ENCODE measurements at places on chromosomes 16 and 17.

GRCh38 chr16:7792346-7792745 lies 459.7 kb downstream of the RBFOX1 start:
- no peak for DNase-seq

GRCh38 chr16:79082970-79083369 lies 517.6 kb downstream of the MAF start:
- no peak for DNase-seq

- DNase-seq: no peak
Measured at GRCh38 chr17:61701978-61702377, 111.0 kb upstream of the NACA2 start.

DNA sequence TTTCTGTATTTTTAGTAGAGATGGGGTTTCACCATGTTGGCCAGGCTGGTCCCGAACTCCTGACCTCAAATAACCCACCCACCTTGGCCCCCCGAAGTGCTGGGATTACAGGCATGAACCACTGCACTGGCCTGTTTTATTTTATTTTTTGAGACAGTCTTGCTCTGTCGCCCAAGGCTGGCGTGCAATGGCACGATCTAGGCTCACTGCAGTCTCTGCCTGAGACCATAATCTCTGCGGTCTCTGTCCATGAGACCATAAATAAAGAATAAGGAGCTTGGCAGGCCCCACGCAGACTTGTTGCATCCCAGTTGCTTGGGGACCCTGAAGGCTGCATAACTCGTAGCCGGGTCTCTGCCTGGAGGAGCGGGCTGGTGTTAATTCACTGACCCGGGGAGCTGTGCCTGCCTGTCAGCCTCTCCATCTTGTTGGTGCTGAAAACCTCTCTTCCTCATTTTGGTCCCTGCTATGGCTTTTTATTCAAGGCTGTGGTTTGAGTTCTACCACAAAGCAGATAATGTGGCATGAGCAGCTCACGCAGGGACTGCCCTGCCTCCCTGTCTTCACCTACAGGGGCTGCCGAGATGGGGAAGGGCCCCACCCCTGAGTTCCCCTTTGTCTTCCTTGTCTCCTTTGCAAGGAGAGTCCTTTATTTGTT lies 82.1 kb downstream of the MSI2 start:
- no peak for DNase-seq

DNA sequence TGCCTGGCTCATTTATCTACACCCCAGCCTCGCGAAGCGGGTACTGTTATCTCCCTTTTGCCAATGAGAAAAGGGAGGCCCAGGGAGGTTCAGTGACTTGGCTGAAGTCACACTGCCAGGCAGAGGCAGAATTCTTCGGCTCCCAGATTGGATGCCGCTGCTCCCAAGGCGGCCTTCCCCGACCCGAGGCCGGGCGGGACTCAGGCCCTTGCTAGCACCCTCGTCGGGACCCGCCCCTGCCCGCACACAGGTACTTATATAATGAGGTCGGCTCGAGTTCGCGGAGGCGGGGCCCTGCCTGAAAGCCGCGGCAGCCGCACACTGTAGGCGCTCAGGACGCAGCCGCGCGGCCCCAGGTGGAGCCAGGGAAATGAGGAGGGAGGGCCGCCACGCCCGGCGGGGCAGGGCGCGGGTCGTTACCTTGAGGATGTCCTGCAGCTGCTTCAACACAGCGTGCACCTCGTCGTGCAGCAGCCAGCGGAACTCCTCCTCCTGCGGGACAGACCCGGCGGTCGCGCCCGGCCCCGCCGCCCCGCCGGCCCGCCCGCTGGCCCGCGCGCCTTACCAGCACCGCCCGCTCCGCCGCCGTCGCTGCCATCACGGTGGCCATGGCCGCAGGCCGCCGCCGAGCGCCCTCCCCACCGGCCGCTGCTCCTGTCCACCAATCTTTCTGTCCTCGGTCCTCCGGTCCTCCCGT lies at the start of gene ROGDI:
TSS of gene ROGDI (minus strand) at position 672 of the 697 bp plus-strand sequence. CDS start at position 610, 62 bp downstream.
- peak; percentile 60 for DNase-seq

Measured in caudate nucleus (tissue), 63 donors.